ENCODE measurements at places on chromosomes 5 and 9. TPM values are rescaled to one million over a fixed set of nuclear protein-coding genes. Genes with fewer than 3 reads are reported as not detected.

DNA sequence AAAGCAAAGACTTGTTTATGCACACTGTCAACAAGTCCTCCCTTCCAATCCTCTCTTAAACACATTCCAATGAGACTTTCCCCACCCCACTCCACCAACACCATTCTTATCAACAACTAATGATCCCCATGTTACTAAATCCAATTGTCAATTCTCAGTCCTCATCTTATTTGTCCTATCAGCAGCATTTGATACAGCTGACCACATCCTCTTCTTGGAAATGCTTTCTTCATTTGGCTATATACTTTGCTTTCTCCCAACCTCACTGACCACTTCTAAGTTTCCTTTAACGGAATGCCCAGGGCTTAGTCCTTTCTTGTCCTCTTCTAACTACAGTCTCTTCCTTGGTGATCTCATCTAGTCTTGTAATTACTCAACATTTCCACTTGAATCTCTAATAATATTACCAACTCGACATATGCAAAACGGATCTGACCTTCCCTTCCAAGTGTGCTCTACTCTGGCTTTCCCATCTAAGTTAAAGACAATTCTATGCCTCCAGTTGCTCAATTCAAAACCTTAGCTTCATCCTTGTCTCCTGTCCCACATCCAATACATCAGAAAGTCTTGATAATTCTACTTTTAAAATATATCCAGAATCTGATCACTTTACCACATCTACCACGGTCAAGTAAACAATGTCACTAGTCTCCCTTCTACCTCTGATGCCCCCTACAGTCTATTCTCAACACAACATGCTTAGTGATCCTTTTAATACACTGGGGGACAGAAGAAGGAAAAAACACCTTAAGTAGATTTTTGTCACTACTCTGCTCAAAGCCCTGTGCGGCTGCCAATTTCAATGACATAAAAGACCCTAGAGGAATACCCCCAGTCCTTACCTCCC, 25.5 kb downstream of the AGTPBP1 start:
- ATAC-seq, result no peak

- ATAC-seq, result peak; percentile 29
These were observed 518.5 kb downstream of the NR2F1-AS1 start for GRCh38 chr5:93062548-93062947.

DNA sequence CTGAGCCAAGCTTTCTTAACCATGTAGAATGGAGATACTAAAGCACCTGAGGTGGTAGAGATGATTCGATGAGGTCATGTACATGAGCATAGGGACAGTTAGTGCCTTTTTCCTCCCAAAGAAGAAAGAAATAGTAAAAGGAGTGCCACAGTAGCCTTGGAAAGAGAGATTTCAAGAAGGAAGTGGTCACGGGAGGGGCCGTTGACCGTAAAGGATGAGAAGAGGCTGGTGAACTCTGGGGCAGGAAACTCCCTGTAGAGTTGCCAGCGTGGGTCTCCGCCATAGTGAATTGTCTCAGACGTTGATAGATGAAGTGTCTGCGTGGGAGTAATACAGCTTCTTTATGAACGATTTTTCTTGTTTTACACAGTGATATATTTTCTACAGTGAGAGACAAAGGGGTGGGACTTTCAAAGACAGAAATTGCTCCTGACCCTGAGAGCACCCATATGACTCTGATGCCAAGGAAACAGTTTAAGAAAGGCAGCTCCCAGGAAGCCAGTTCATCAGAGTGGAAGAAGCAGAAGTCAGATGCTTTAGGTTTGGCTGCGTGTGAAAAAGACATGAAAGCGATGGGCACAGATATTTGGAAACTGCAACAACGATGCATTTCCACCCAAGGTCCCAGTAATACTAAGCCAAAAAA, 41.3 kb downstream of the UGCG start:
- peak; percentile 33 for ATAC-seq

GRCh38 chr5:147743678-147744374, 38.7 kb downstream of the JAKMIP2 start:
- ATAC-seq, result peak; percentile 74

Gene CDKN2A
- 39.8 TPM for total RNA-seq
